Stimulated activated CD4-positive, alpha-beta T cell treated with anti-CD3 and anti-CD28 coated beads, Interleukin-15, amount 100 ng/mL, for 1 hour (primary cell): ENCODE measurements at places on chromosomes 1 and 21.

- DNase-seq, result no peak
Observed at GRCh38 chr21:18002393-18002792, 183.2 kb upstream of the C21orf91 start.

GRCh38 chr1:231194476-231194842 is 32.6 kb downstream of the TRIM67 start:
- DNase-seq, result no peak

DNA sequence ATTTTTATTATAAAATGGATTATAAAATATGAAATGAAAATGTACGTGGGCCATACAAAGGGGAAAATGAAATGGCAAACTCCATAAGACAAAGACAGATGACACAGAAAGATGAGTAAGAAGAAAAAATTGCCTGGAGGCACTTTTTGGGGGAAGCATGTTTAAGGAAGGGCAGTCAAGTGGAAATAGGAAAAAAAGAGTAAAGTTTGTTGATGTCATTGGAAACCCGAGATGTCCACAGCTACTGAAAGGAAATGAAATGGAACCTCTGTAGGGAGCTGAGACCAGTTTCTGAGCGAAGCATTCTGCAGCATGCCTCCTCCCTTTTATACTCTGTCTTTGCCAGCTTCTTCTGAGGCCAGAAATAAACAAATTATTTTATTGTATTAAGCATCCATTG is 203.4 kb upstream of the UBE2U start:
- no peak for DNase-seq

- DNase-seq, result no peak
Observed at GRCh38 chr1:228164561-228165371, 838 bp upstream of the IBA57 start.

GRCh38 chr1:15786581-15786980 is 20.9 kb downstream of the UQCRHL start:
- DNase-seq, result no peak

DNA sequence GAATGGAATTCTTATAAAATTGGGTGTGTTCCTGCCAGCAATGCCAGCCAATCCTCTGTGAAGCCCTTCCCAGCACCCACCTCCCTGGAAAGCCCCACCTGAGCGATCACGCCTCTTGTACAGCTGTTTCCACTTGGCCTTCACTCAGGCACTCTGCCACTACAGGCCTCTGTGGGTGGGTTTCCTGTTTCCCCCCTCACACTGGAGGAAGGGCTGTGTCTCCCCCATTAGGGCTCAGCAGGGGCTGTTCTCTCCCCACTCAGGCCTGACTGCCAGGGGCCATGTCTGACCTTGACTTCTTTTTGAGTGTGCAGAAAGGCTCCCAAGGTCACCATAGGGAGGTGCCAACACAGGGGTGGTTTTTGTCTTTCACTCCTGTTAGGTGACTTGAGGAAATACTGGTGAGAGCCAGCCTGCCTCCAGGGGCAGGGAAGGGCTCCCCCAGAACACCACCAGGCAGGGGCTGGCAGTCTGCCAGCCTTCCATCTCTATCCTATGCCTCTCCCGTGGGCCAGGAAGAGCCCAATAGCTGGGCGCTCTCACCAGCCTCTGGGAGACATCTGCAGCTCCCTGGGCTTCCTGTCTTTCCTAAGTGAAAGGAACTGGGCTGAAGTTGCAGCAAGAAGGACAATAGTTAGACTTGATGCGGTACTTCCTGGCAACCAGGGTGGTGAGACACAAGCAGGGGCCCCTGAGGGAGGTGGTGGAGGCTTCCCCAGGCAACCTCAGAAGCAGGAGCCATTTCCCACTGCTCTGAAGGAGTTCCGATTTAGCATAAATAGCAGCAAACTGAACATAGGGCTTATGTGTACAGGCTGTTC is 49.1 kb downstream of the ELK4 start:
- no peak for DNase-seq

GRCh38 chr21:42644223-42645208 is 8.9 kb upstream of the PDE9A start:
- no peak for DNase-seq

GRCh38 chr1:154325583-154326545 is 539 bp downstream of the ATP8B2 start:
- no peak for DNase-seq

- no peak for DNase-seq
Observed at GRCh38 chr1:162275622-162276175, 101.0 kb downstream of the SPATA46 start.
